ENCODE measurements at places on chromosomes 7 and 10. TPM values are rescaled to one million over a fixed set of nuclear protein-coding genes. Genes with fewer than 3 reads are reported as not detected.

Gene GPR26
- total RNA-seq, result not detected

Gene ADCK2
- total RNA-seq, result 25.5 TPM

Gene OGDHL
- total RNA-seq, result 0.37 TPM

Gene PIK3CG
- not detected for total RNA-seq

Gene ADAM12
- 40.8 TPM for total RNA-seq

Gene C10orf105
- total RNA-seq, result under 0.01 TPM

Gene PVRIG
- total RNA-seq, result not detected

Gene HPS1
- 25.1 TPM for total RNA-seq

Gene ASB10
- not detected for total RNA-seq

Gene SPDYE2B
- not detected for total RNA-seq

Gene HOXA7
- total RNA-seq, result 0.77 TPM

Gene SRRT
- 60.2 TPM for total RNA-seq

Gene PDK4
- total RNA-seq, result 0.12 TPM

Gene STYXL1
- total RNA-seq, result 38.6 TPM

Gene RET
- 1.9 TPM for total RNA-seq

Gene ZNF804B
- total RNA-seq, result not detected

Gene MARCHF5
- total RNA-seq, result 15.9 TPM

Gene PHTF2
- total RNA-seq, result 35.3 TPM

Gene ANXA8L1
- not detected for total RNA-seq

Gene SFTPD
- total RNA-seq, result not detected

Gene MAPK8
- 64.9 TPM for total RNA-seq

Gene VWC2
- not detected for total RNA-seq

Gene GNAT3
- total RNA-seq, result not detected

Gene ZC3HAV1L
- total RNA-seq, result 9.5 TPM

Gene MRC1
- total RNA-seq, result 0.12 TPM

Gene GFRA1
- total RNA-seq, result not detected

Gene CISD1
- 25.7 TPM for total RNA-seq

Gene DGKI
- total RNA-seq, result 2.9 TPM

Gene CCDC6
- 37.1 TPM for total RNA-seq

Gene GSDME
- 56.4 TPM for total RNA-seq

Gene ZEB1
- total RNA-seq, result 252 TPM

Gene CYP3A7
- 0.55 TPM for total RNA-seq

Gene LBX1
- not detected for total RNA-seq

Gene POM121
- 5.9 TPM for total RNA-seq

Gene TMEM236
- total RNA-seq, result 0.11 TPM

Gene SPDYE8
- total RNA-seq, result not detected

Gene WNT16
- total RNA-seq, result 0.87 TPM

Gene ADRA2A
- total RNA-seq, result 2.0 TPM

Gene CALD1
- 609 TPM for total RNA-seq

Gene TMEM139
- under 0.01 TPM for total RNA-seq

Gene HDAC9
- 20.2 TPM for total RNA-seq

Gene LRRC61
- total RNA-seq, result 2.2 TPM

Gene SPDYE6
- total RNA-seq, result not detected

Gene NODAL
- total RNA-seq, result not detected

Gene SLC26A3
- total RNA-seq, result not detected

Gene ITIH5
- under 0.01 TPM for total RNA-seq

Gene TAS2R4
- 1.1 TPM for total RNA-seq

Gene PRKG1
- 26.3 TPM for total RNA-seq

Gene ST8SIA6
- not detected for total RNA-seq

Gene APBB1IP
- 0.37 TPM for total RNA-seq
